ENCODE measurements at places on chromosomes 1 and 21.
A peak's percentile ranks its signal among the peaks of the same experiment; 100 is the strongest.

DNA sequence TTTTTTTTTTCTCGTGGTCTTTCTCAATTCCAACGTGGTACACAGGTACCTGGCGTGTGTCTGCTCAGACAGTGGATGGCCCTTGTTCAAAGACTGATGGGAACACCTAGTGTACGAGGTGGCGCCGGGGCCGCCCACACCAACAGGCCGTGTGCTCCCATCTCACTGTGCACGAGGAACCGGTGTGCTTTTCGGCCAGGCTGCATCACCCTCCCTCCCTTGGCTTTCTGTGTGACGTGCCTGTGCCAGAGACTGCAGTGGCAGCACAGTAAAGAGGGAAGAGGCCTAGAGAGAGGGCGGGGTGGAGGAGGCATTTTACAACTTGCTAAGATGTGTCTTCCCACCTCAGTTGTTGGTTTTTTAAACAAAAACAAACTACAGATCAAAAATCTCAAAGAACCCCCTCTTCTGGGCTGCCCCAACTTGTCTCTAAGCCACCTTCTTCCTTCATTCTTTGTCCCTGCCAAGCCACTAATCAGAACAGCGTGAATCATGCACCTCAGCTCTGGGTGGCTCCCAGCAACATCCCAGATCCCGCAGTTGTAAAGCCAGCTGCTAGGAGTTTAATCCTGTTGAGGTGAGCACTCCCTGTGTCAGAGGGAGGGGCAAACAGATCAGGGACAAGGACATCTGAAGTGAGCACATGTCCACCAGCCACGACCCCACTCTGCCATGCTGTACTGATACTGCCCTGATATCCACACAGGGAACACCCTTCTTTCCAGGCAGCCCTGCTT is 20.7 kb downstream of the IRF2BP2 start:
- no peak for DNase-seq

DNA sequence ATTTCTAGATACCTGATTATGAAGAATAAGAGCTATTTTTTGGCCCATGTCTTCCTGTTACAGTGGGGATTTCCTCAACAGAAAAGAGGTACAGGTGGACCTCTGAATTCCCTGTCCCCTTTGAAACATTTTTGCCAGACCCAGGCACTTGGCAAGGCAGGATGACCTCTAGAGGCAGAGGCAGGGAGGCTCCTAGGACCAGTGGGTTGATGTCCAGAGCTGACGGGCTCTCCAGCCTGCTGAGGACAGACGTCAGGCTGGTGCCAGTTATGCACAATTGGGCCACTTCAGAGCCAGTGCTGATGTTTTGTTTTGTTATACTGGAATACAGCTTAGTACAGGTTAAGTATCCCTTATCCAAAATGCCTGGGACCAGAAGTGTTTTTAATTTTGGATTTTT is 18.5 kb upstream of the A3GALT2 start:
- DNase-seq, result no peak

- no peak for DNase-seq
Observed at GRCh38 chr1:6688757-6689156, 12.9 kb downstream of the DNAJC11 start.

- DNase-seq, result peak; percentile 57
Observed at GRCh38 chr1:175887981-175888428, 144.6 kb upstream of the TNR start.

- no peak for DNase-seq
Observed at GRCh38 chr1:186093437-186093836, 281.6 kb downstream of the TPR start.

DNA sequence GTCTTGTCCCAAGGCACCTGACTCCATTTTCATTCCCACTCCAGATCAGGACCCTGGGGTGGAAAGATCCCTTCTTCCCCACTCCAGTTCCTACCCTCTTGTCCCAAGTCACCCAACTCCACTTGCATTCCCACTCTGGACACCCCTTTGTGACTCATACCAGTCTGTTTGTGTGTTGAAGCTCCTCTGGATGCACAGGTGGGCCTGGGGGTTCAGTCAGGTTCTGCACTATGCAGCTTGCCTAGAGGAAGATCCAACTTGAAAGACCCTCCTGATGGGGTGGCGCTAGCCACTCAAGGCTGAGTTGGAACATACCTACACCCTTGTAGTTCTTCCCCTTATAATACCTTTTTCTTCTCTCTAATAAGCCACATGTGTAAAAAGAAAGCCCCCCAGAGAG is 9.8 kb upstream of the ANKRD35 start:
- DNase-seq, result no peak

- no peak for DNase-seq
Observed at GRCh38 chr1:88647249-88647645, 36.8 kb upstream of the PKN2 start.

DNA sequence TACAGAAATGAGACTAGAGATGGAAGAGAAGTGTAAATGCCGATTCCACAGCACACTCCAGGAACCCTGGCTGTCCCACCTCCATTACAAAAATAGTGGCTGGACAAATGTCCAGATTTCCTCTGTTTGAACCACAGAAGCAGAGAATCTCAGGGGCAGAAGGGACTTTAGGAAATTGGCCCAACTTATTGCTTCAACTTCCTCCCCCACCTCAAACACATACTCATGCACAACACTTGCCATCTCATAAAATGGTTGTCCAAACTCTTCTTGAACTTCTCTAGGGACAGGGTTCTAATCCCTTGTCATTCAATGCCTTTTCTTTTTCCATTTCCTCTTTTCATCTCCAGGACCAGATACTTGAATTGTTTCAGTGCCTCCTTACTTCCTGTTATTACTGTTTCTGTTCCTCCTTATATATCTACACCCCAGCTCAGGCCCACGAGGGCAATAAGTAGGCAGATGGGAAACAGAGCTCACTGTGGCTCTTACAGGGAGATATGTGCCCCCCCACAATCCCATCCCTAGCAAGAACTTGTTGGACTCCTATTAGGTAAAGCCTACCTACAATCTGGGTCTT is 8.5 kb upstream of the B4GALT3 start:
- DNase-seq, result no peak

DNA sequence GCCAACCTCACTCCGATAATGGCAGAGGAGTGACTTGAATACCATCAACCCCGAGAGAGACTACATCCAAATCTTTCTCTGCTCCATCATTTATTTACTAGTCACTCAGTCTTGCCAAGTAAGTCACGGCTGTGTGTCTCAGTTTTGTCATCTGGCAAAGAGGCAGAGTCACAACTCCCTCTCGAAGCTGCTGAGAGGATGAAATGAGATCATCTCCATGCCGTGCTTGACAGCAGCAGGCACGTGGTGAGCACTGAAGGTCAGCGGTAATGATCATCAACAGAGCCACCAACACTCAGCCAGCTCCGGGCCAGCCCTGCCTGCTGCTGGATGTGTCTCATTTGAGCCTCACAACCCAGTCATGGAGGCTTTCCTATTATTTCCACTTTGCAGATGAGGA is 19.9 kb downstream of the ALDH4A1 start:
- peak; percentile 21 for DNase-seq

DNA sequence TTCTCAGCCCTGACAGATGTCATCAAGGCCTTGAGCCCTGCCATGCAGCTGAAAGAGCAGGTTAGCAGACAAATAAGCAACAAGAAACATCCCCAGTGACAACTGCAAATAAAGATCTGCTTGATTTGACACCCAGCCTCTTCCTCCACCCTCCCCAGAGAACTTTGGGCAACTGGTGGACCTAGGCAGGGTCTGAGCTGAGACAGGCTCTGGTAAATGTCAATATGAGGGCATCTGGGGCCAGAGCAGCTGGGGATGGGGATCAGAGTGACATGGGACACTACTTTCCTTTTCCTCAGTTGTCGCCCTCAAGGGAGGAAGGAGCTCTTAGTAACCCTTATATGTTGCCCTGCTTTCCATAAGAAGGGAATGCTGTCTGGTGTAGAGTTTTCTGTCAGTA is 544.1 kb downstream of the NEGR1 start:
- DNase-seq, result no peak

DNA sequence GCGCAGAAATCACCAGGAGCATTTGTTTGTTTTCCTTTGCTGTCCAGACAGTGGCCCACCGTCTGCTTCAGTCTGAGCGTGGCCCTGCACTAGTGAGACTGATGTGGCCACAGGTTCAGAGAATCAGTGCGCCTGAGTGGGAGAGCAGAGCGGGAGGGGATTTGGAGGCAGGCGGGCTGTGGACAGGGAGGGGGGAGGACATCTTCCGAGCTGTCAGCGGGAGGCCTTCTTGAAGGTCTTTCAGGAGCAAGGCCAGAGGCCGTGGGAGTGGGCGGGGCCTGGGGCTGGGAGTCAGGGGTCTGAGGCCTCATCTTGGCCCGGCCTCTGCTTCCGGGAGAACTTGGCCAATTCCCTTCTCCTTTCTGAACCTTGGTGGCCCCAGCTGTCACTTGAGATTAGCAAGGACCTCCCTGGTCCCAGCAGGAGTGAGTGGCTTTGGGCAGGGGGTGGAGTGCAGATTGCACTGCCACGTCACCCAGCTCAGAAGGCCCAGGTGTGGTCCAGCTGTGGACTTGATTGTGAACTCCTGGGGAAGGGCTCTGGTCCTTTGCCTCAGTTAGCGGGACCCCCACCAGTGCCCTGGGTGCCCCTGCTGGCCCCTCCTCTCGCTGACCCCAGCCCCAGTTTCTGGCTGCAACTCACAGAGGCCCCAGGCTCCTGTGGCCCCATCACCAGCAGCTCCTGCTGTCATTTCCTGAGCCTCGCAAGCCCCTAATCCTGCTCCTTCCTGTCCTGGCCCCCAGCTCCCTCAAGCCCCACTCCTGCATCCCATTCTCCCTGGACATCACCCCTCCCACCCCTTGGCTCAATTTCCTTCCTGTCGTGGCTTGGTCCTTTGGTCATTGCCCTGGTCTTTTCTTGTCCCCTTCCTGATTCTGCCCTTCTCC is 8.4 kb downstream of the TNFRSF1B start:
- DNase-seq, result no peak

- no peak for DNase-seq
Observed at GRCh38 chr1:80245813-80246212, 1239.3 kb upstream of the ADGRL4 start.

DNA sequence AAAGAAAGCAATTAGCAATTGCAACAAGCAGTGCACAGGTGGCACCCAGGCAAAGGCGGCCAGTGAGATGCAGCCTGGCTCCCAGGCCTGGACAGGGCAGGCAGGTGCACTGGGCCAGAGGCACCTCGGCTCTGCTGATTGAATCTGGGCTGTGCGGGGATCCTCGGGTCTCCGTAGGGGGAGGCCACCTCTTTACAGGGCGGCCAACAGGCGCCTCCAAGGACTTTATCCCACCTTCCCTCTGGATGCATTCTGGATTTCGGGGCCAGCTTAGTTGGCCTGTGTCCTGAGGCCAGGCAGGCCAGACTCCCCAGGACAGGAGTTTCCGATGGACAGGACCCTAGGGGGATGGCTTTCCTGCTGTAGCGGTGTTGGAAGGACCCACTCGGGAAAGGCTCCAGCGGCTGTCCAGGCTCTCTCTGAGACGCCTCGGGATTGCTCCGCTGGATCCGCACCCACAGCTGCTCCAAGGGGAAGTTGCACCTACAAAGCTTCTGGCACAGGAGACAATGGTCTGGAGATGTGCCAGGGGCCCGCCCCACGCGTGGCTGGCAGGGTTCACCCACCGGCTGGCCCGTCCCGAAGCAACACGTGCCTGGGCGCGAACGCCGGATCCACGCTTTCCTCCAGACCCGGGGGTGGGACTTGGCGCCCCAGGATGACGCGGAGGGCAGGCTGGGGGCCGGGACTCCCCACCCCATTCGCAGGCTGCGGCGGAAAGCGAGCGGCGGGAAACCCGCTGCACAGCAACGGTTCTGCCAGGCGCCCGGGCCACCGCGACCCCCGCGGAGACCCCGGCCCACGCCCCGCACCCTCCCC is 810 bp downstream of the SLC19A1 start:
- DNase-seq, result peak; percentile 62

DNA sequence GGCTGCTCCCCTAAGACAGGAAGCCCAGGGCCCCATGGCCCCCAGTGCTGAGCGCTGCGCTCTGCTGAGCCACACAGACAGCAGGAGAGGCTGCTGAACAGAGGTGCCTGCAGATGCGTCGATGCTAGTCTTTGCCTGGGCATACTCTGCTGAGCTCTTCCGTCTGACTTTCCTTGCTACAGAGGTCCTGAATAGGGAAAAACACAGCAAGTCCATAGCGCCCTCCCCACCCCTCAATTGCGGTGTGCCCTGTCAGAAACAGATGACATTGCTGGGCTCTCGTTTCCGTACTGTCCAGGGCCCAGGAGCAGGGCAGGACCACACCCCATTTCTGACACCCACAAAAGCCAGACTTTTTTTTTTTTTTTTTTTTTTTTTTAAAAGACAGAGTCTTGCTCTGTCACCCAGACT is 252.5 kb downstream of the SDCCAG8 start:
- DNase-seq, result no peak

- DNase-seq, result no peak
Observed at GRCh38 chr1:52057255-52057654, 1.2 kb downstream of the BTF3L4 start.

- DNase-seq, result peak; percentile 67
Observed at GRCh38 chr1:233518344-233518743, 95.6 kb upstream of the KCNK1 start.

- peak; percentile 37 for DNase-seq
Observed at GRCh38 chr1:161864577-161864976, 98.5 kb downstream of the ATF6 start.

DNA sequence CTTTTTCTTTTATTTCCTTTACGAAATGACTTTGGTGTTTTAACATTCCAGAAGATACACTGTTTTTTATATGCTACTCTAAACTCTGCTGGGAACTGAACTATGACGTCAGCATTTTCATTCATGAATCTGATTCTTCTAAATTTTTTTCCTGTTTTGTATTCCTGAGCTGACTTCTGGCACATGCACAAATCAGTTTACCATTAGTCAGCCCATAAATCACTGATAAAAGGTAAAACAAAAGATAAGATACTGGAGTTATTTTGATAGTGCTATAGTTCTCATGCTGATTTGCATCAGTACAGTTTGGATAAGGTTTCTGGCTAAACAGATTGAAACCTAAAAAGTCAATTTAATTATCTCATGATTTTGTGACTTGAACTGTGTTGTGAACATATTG is 10.4 kb downstream of the CAMTA1 start:
- DNase-seq, result no peak

- no peak for DNase-seq
Observed at GRCh38 chr1:90876101-90876500, 145.7 kb downstream of the ZNF644 start.

DNA sequence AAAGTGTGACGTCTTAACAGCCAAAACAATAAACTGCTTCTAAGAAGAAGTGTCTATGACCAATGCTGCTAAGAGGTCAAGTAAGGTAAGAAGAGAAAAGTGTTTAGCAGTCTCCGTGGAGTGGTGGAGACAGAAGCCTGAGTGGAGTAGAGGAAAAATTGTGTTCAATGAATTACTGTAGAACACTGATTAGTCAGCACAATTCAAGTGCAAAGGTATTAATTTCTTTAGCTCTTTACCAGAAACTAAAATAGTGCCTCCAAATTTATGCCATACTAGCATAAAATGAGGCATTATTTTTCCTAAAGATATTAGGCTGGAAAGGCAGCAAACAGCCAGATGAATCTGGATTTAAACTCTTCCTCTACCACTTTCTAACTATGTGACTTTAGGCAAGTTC is 56.1 kb downstream of the PIK3R3 start:
- DNase-seq, result no peak

- DNase-seq, result no peak
Observed at GRCh38 chr1:199301472-199302217, 662.8 kb downstream of the PTPRC start.
